ENCODE measurements at places on chromosomes 4 and X. TPM values are rescaled to one million over a fixed set of nuclear protein-coding genes. Genes with fewer than 3 reads are reported as not detected.

The CPZ gene
- polyA plus RNA-seq = 17.1 TPM

The HNRNPH2 gene
- 168 TPM for polyA plus RNA-seq

The CYSLTR1 gene
- 2.5 TPM for polyA plus RNA-seq

The TBX22 gene
- polyA plus RNA-seq = 3.5 TPM

The ADH6 gene
- polyA plus RNA-seq = 28.1 TPM

The POF1B gene
- 0.44 TPM for polyA plus RNA-seq

- DNase-seq = no peak
These were observed 66.5 kb upstream of the PAGE1 start for GRCh38 chrX:49762175-49762720.

DNA sequence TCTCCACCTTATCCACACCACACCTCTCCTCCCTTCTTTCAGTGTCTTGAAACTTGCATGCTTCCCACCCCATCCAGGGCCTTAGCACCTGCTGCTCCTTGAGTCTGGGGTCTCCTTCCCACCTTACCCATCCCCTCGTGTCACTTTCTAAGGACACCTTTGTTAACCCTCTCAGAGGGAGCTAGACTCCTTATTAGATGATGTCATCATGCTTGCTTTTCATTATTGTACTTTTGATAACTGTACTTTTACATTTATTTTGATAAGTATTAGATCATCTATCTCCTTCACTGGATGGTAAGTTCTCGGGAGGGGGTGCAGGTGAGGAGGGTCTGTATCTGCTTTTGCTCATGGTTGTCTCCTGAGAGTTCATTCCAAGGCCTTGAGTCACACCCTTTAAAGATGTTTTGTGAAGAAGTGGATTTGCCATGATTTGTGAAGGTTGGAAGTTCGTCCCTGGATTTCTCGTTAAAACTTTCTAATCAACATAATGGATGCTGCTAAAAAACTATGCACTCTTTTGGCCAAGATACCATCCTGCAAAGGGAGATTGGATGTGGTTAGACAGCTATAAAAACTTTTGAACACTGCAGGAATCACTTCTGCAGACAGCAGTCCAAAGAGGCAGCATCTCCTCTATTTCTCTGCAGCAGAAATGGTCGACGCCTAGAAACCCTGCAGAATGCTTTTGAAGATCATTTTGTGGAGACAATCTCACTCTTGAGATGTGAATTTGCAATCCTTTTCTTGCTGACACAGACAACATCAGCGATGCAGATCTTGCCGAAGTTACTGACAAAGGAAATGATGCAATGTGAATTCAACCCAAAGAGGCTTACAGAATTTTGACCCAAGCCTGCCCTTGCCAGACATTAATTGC, 69.6 kb downstream of the ENPP6 start:
- DNase-seq = no peak

DNA sequence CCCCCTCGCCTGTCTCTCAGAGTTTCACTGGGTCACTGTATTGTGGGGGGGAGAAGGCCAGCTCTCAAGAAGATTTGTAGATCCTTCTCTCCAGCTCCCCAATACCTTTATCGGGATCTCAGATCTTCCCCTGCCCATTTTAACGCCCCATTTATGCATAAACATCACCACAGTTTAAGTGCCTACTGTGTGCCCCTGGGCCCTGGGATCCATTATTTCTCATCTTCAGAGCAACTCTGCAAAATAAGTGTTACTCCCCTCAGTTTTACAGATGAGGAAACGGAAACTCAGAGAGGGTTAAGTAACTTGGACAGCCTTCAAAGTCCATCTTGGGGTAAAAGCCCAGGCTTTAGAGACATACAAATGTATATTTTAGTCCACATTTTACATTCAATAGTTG, 421 bp upstream of the IGSF1 start:
- DNase-seq = no peak
